Hypothalamus (tissue), 51 donors: ENCODE measurements at places on chromosomes 12 and 14.

DNA sequence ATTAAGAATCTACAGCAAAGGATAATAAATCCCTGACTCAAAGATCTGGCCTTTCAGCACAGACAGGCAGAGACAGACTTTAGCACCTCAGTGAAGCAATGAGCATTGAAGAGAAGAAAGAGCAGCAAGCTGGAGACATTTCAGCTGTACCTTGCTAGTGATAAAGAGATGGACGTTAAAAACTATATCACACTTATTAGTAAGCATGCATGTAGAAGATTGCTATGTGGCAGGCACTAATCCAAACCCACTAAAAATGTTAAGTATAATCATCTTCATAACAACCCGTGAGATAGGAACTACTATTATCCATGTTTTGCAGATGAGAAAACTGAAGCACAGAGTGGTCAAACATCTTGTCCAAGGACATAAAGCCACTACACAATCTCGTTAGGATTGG lies 1538.3 kb upstream of the FLRT2 start:
- DNase-seq, result no peak

GRCh38 chr14:75312341-75312740 lies 33.7 kb downstream of the FOS start:
- DNase-seq, result no peak

DNA sequence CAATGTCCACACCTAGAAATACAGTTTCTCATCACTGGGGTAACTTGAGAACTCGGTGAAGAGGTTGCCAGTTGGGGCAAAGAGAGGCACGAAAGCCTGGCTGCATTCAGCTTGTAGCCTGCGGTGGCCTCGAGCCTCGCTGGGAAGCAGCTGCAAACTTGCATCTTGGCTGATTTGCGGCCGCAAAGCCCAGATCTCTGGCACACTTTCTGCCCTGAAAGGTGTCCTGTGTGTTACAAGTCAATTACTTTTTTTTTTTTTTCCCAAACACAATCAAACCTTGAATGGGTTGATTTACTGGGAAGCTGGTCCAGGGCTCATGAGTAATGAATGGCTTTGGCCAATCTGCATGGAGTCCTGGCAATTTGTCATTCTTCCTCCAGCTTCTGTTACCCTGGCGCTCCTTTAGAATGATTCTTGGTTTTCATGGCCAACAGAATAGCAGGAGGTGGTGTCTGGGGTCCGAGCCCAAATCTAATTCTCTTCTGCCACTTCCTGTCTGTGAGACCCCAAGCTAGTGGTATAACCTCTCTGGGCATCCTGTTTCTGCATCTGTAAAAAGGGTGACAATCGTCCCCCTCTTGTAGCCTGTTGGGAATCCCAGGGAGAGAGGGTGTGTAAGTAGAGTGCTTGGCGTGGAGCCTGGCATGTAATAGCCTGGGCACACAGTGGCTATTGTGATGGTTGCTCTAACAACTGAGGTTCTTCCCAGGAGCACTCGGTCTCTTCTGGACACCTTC lies 6.7 kb downstream of the BCL7A start:
- peak; percentile 9 for DNase-seq

GRCh38 chr12:44317651-44318126 lies 481.8 kb downstream of the TMEM117 start:
- no peak for DNase-seq
